ENCODE measurements at places on chromosomes 5 and 9. TPM values are rescaled to one million over a fixed set of nuclear protein-coding genes. Genes with fewer than 3 reads are reported as not detected.

The C9 gene
- total RNA-seq, result not detected

The HSD17B3 gene
- 0.55 TPM for total RNA-seq

The PCBD2 gene
- total RNA-seq, result 6.7 TPM

The FABP6 gene
- total RNA-seq, result not detected

The SPATA31A6 gene
- not detected for total RNA-seq

The ZBED3 gene
- 132 TPM for total RNA-seq

The NSG2 gene
- not detected for total RNA-seq

The PCDHB16 gene
- 1.2 TPM for total RNA-seq

Measured in stomach (tissue), 19 donors.